Forelimb muscle (tissue), 1 donor: ENCODE measurements at places on chromosomes 1 and 21. TPM values are rescaled to one million over a fixed set of nuclear protein-coding genes. Genes with fewer than 3 reads are reported as not detected.

- DNase-seq, result no peak
These were observed 383.8 kb downstream of the DSCAM start for GRCh38 chr21:40463176-40463575.

The CFHR4 gene
- polyA plus RNA-seq, result not detected

GRCh38 chr1:78095593-78095992, 49.8 kb downstream of the GIPC2 start:
- no peak for DNase-seq

DNA sequence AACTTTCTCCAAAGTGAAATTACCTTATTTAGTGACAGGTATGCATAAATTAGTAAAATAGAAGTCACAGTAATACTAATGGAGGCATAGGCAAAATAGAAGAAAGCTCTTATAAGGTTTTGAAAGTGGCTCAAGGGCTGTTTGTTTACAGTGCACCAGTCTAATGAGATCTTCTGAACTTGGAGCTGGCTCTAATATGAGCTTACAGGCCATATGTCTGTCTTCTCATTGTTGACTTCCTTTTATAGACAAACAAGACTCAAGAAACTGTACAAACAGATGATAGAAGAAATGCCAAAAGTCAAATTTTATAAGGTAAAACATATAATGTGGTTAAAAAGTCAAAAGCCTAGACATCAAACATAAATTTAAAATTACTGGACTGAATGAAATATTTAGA, 207.5 kb upstream of the NEGR1 start:
- DNase-seq, result no peak

DNA sequence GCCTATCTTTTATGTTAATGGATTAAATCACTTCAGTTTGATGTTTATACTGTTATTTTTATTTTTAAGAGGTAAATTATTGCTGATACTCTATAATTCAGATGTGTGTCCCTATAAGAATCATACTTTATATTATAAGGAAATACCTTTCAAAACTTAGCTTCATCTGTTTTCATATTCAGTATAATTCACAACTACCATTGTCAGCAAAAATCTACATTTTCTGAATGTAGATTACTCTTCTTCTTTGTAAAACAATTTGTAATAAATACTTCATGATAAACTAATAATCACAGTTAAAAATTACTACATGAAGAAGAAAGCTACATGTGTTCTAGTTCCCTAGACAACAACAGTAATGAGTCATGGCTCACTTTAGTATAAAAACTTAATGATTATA, 115.4 kb upstream of the SERTAD4 start:
- no peak for DNase-seq

DNA sequence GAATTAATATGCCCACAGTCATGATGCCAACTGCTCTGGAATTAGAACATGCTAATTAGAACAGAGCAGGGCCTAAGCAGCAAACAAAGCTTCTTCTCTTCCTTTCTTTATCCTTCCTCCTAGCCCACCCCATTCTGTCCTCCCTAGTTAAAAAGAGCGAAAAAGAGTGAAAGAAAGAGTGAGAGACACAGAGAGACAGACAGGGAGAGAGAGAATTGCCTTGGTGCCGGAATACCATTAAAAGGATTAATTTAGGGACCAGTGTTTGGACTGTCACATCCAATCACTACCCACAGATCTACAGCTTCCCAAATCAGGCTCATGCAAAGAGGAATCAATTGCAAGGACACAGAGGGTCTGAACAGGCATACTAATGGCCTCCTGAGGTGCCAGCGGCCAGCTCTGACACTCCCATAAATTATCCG, 7.0 kb downstream of the ERI3 start:
- DNase-seq, result no peak

- no peak for DNase-seq
These were observed 31.4 kb upstream of the BCL9 start for GRCh38 chr1:147509786-147510395.

The OR2T29 gene
- polyA plus RNA-seq, result not detected

GRCh38 chr1:160366731-160367515, at the start of gene NHLH1:
NHLH1 (plus strand) TSS chr1:160367071; CDS start chr1:160370732, 3,661 bp downstream.
- DNase-seq, result no peak

- no peak for DNase-seq
These were observed 26.6 kb upstream of the GPR153 start for GRCh38 chr1:6287431-6287886.

DNA sequence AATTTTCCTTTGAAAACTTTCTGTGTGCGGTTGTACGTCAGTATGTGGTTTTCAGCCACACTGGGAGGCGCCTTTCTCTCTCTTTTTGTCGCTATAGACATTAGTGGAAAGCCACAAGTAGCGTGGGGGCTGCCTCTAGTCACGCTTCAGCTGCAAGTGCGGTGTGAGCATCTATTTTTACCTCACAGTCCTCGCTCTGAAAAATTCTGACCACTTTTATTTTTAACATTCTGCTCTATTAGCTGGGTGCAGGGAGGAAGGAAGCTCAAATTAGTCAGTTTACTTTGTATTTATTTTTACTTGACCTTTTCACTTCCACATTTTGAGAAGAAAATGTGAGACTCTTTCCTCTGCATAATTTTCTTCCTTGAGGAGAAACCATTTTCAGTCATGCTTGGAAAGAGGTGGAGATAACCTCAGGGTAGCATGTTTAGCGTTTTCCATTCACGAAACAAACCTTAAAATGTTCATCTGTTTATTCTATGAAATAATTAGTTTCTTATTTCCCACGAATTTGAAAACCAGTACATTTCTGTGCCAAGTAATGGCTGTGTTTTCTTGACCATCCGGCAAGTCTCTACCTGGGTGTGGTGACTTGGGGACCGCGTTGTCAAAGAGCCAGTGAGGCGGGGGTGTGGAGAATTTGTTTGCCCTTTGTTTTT, 35.6 kb downstream of the ADARB1 start:
- DNase-seq, result no peak

DNA sequence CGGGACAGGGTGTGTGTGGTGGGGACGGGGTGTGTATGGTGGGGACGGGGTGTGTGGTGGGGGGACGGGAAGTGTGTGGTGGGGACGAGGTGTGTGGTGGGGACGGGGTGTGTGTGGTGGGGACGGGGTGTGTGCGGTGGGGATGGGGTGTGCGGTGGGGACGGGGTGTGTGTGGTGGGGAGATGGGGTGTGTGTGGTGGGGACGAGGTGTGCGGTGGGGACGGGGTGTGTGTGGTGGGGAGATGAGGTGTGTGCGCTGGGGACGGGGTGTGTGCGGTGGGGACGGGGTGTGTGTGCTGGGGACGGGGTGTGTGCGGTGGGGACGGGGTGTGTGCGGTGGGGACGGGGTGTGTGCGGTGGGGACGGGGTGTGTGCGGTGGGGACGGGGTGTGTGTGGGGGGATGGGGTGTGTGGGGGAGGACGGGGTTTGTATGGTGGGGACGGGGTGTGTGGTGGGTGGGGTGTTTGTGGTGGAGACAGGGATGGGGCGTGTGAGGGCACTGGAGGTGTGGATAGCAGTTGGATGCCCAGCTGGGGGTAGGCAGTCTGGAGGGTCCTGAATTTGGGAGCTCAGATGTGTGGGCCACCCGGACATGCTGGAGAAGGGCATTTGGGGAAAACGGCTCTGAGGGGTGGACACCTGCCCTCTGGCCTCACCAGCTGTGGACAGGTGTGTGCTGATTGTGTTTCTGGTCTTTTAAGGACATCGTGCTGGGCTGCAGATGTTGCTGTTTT, 16.9 kb downstream of the IBA57 start:
- no peak for DNase-seq
